Osteocyte (in vitro differentiated cells): ENCODE measurements at places on chromosomes 2 and 18. TPM values are rescaled to one million over a fixed set of nuclear protein-coding genes. Genes with fewer than 3 reads are reported as not detected.

TSPYL6 gene
- not detected in 2 replicates for total RNA-seq

SYT4 gene
- total RNA-seq: not detected in 2 replicates

CACNB4 gene
- 3.4 and 3.6 TPM in 2 replicates for total RNA-seq

ERBB4 gene
- 2.5 and 2.8 TPM in 2 replicates for total RNA-seq

KYNU gene
- 0.21 and 0.24 TPM in 2 replicates for total RNA-seq

PSMA8 gene
- total RNA-seq: not detected in 2 replicates
